ENCODE measurements at places on chromosomes 1 and 21.

- H3K27me3 ChIP-seq, result no peaks in the 10 kb centered on the region
- H3K27ac ChIP-seq, result no peak overlapping the region
- peaks cover 7% of the 10 kb centered on the region for H3K36me3 ChIP-seq
Observed at GRCh38 chr1:150089846-150090520, 22.4 kb downstream of the VPS45 start.

DNA sequence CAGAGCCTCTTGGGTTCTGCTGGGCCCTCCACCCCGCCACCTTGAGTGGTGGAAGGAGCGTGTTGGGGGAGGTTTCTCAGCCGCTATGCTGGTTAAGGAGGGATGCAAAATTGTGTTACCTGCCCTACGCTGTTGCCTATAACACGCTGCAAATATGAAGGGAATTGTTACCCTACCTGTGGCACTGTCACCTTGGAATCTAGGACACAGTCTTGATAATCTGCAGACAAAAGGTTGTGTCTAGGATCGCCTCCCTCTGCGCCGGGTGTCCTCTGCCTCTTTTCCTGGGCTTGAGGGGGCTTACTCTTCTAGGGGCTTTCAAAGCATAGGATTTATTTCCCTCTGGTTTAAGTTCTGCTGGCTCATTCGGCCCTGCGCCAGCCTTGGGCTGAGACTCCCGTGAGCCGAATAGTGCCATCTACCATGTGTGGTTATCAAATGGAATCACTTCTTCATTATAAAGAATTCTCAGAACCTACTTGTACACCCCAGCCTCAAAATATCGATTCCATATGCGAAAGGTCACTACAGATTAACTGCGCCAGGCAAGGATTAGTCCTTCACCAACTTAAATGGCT lies 697 bp downstream of the SLC22A15 start:
- H3K36me3 ChIP-seq, result no peaks in the 10 kb centered on the region
- no peaks in the 10 kb centered on the region for H3K27me3 ChIP-seq
- H3K4me3 ChIP-seq, result no peak overlapping the region
- no peak for DNase-seq
- H3K4me1 ChIP-seq, result no peaks in the 10 kb centered on the region

DNA sequence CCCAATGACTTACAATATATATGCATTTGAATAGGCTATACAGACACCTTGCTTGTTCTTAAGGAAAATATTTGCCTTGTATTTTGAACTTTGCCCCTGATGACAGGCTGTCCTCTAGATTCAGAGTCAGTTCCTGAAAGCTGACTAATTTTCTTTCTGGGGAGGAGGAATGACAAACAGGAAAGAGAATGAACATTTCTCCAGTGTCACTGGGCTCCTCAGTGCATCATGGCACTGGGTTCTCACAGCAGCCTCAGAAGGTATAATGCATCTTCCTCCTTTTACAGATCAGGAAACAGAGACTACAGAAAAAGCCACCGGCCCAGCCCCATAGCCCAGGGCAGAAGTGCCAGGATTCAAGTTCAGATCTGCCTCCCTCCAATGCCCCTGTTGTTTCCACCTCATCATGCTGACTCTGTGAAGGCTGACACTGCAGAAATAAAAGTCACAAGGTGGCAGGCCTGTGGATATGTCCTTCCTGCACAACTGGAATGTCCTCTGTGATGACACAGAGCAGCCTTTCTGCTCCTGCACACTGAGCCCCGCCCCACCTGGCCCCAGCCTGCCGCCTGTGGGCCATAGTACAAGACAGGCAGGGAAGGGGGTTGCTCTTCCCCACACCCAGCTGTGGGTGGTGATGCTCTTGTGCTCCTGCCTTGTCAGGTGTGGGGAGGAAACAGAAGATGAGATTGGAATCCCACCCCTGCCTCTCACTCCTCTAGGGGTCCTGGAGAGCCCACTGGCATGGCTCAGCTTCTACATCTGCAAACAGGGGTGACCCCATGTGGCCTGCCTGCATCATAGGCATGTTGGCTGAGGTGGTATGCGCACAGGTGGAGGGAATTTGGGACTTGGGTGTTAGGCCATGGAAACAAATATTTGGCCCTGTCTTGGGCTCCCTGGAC lies 6.4 kb downstream of the TTC22 start:
- peak; percentile 92 for DNase-seq
- H3K27ac ChIP-seq, result peak overlapping the region; percentile 95
- H3K4me1 ChIP-seq, result peaks cover 5% of the 10 kb centered on the region
- H3K4me3 ChIP-seq, result no peak overlapping the region
- peaks cover 2% of the 10 kb centered on the region for H3K36me3 ChIP-seq

DNA sequence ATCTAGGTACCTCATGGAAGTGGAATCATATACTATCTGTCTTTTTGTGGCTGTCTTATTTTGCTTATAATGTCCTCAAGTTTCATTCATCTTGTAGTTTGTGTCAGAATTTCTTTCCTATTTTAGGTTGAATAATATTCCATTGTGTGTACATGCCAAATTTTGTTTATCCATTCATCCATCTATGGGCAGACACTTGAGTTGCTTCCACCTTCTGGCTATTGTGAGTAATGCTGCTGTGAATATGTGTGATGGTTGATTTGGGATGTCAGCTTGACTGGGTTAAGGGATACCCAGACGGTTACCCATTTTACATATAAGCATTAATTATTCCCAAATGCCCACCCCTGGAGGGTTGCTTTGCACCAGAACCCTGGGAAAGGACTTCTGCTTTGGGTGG lies 477.5 kb downstream of the PTPRU start:
- H3K4me1 ChIP-seq, result no peaks in the 10 kb centered on the region
- DNase-seq, result no peak
- H3K36me3 ChIP-seq, result no peaks in the 10 kb centered on the region
- no peaks in the 10 kb centered on the region for H3K27me3 ChIP-seq

GRCh38 chr1:83701355-83701754 lies 297.6 kb downstream of the TTLL7 start:
- no peaks in the 10 kb centered on the region for H3K36me3 ChIP-seq
- no peaks in the 10 kb centered on the region for H3K4me1 ChIP-seq
- H3K27me3 ChIP-seq, result no peaks in the 10 kb centered on the region

GRCh38 chr1:218874801-218875400 lies 298.8 kb upstream of the LYPLAL1 start:
- no peak for DNase-seq
- H3K36me3 ChIP-seq, result no peaks in the 10 kb centered on the region
- no peak overlapping the region for H3K4me3 ChIP-seq
- no peaks in the 10 kb centered on the region for H3K27me3 ChIP-seq
- H3K27ac ChIP-seq, result no peak overlapping the region
- no peaks in the 10 kb centered on the region for H3K4me1 ChIP-seq

- no peak overlapping the region for H3K27ac ChIP-seq
- DNase-seq, result no peak
- peaks cover 8% of the 10 kb centered on the region for H3K36me3 ChIP-seq
- no peaks in the 10 kb centered on the region for H3K27me3 ChIP-seq
- no peak overlapping the region for H3K4me3 ChIP-seq
Observed at GRCh38 chr1:6692956-6693355, 8.7 kb downstream of the DNAJC11 start.

GRCh38 chr1:222109836-222110235 lies 367.9 kb upstream of the DUSP10 start:
- H3K27me3 ChIP-seq, result no peaks in the 10 kb centered on the region
- DNase-seq, result no peak
- no peak overlapping the region for H3K27ac ChIP-seq

GRCh38 chr1:28296401-28297261 lies 32.2 kb upstream of the MED18 start:
- DNase-seq, result peak; percentile 98
- H3K4me3 ChIP-seq, result no peak overlapping the region
- H3K27ac ChIP-seq, result peak overlapping the region; percentile 71
- no peaks in the 10 kb centered on the region for H3K4me1 ChIP-seq

DNA sequence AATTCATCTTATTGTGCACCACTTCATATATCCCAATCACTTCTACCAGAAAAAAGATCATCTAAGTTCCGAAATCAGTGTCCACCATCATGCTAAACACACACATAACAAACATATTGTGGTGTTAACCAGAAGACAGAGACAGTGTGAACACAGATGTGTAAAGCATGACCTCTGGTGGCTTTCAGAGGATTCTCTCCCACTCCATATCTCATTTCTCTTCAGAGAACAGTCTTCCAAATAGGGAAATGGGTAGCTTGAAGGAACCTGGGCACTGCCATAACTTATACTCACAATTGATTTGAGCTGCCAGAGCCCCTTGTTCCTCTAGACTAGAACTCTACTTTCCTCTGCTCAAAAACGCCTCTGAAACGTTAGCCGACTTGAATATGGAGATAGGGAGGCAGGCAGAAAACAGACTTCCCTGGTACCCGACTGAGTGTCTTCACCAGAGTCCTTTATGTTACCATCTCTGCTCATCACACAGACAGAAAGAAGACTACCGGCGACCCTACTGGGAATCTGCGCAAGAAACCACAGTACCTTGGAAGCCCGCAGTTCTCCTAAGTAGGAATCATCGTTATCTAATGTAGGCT lies 1.8 kb upstream of the ELAPOR1 start:
- H3K4me1 ChIP-seq, result no peaks in the 10 kb centered on the region
- H3K27ac ChIP-seq, result no peak overlapping the region
- H3K36me3 ChIP-seq, result no peaks in the 10 kb centered on the region
- H3K4me3 ChIP-seq, result no peak overlapping the region

DNA sequence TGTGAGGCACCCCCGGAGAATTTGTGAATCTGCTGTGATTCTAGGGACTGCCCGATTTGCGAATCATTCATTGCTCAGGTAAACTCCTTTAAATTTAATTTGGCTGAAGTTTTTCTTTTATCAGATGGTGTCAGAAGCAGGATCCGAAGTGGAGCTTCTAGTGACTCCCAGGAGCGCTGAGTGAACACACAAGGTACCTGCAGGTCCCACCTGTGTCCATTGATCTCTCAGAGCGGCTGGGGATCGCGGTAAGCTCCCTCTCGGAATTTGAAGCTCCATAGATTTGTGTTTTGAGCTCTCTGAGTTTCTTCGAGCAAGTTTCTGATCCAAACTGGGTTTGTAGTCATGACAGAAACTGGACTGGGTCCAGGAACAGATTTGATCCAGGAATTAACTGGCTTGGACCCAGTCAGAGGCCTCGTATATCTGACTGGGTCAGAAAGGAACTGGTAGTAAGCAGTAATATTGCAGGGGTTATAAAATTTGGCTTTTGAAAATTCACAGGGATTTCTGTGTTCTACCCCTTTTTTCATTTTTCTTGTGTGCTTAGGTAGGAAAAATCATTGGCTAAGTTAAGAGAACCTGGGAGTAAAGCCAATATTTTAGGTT lies 56.2 kb upstream of the EDEM3 start:
- no peak overlapping the region for H3K27ac ChIP-seq
- DNase-seq, result no peak
- H3K27me3 ChIP-seq, result no peaks in the 10 kb centered on the region

- H3K36me3 ChIP-seq, result no peaks in the 10 kb centered on the region
- H3K4me1 ChIP-seq, result peaks cover 35% of the 10 kb centered on the region
- H3K4me3 ChIP-seq, result no peak overlapping the region
- no peak for DNase-seq
- H3K27ac ChIP-seq, result no peak overlapping the region
- H3K27me3 ChIP-seq, result no peaks in the 10 kb centered on the region
Observed at GRCh38 chr1:155877945-155878344, 18.6 kb downstream of the SYT11 start.

GRCh38 chr1:179177182-179177581 lies 52.3 kb downstream of the ABL2 start:
- no peaks in the 10 kb centered on the region for H3K27me3 ChIP-seq
- H3K4me1 ChIP-seq, result no peaks in the 10 kb centered on the region
- no peak overlapping the region for H3K27ac ChIP-seq
- DNase-seq, result no peak
- no peak overlapping the region for H3K4me3 ChIP-seq
- H3K36me3 ChIP-seq, result peaks cover 3% of the 10 kb centered on the region

DNA sequence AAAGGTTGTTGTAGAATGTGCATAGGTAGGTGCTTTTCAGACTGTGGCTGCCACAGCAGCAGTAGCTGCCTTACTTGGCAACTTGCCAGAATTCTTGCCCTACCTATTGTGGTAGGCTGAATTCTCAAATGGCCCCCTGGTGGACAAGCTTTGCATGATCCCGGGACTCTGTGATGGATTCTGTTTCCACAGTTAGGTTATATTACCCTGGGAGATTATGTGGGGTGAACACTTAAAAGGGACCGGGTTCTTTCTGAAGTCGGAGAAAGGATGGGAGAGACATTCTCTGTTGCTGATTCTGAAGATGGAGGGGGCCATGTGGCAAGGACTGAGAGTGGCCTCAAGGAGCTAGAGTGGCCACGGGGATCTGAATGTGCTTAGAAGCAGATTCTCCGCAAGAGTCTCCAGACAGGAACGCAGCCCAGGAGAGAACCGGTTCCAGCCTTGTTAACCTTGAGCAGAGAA lies 32.1 kb upstream of the KCNE1 start:
- DNase-seq, result peak; percentile 94
- no peaks in the 10 kb centered on the region for H3K27me3 ChIP-seq
- H3K4me1 ChIP-seq, result peaks cover 6% of the 10 kb centered on the region
- no peak overlapping the region for H3K4me3 ChIP-seq
- peak overlapping the region; percentile 81 for H3K27ac ChIP-seq

- no peak overlapping the region for H3K27ac ChIP-seq
- H3K4me1 ChIP-seq, result no peaks in the 10 kb centered on the region
- no peak for DNase-seq
- no peak overlapping the region for H3K4me3 ChIP-seq
- no peaks in the 10 kb centered on the region for H3K36me3 ChIP-seq
Observed at GRCh38 chr1:208513799-208514198, 269.6 kb upstream of the PLXNA2 start.

DNA sequence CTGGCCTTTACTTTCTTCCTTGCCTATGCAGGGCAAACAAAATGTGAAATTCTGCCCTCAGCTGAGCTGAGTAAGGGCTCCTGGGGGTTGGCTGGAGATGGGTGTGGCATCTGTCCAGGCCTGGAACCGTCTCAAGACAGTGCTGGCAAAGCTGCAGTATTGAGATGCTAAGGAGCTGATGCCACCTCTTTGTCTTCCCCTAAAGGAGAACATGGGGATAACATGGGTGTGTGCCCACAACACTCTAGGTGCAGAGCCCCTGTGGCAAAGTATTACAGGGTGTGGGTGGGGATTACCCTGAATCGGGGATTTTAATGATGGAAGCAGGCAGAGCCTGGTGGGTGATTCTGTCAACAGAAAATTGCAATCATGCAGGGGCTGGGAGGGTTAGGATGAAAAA lies 2.5 kb upstream of the ST3GAL3 start:
- no peak for DNase-seq
- no peak overlapping the region for H3K27ac ChIP-seq
- no peaks in the 10 kb centered on the region for H3K27me3 ChIP-seq
- H3K36me3 ChIP-seq, result peaks cover 11% of the 10 kb centered on the region

GRCh38 chr1:233721004-233721595 lies 107.2 kb downstream of the KCNK1 start:
- peak; percentile 27 for DNase-seq
- H3K4me3 ChIP-seq, result no peak overlapping the region
- H3K27me3 ChIP-seq, result no peaks in the 10 kb centered on the region
- H3K4me1 ChIP-seq, result no peaks in the 10 kb centered on the region

DNA sequence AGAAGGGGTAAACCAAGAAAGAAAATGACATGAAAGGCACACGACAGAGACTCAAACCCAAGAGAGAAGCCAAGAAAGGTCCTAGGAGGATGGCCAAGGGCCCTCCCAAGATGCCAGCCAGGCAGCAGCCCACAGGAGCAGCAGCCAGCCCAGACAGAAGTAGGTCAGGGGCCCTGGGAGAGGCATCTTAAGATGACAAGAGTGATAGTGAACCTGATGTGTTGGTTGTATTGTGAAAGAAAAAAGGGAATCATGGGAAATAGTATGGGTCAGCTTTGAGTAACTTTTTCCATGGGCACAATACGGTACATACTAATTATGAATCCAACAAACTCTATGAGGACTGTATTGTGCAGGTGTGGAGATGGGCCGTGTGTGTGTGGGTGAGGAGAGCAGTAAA lies 3.3 kb downstream of the CCSAP start:
- H3K36me3 ChIP-seq, result peaks cover 3% of the 10 kb centered on the region
- no peak overlapping the region for H3K27ac ChIP-seq
- H3K27me3 ChIP-seq, result peaks cover 5% of the 10 kb centered on the region
- DNase-seq, result no peak

All from small intestine (tissue), 16 donors.